Cardiac septum (tissue), 1 donor: ENCODE measurements at places on chromosomes 5 and 9. TPM values are rescaled to one million over a fixed set of nuclear protein-coding genes. Genes with fewer than 3 reads are reported as not detected.

DNA sequence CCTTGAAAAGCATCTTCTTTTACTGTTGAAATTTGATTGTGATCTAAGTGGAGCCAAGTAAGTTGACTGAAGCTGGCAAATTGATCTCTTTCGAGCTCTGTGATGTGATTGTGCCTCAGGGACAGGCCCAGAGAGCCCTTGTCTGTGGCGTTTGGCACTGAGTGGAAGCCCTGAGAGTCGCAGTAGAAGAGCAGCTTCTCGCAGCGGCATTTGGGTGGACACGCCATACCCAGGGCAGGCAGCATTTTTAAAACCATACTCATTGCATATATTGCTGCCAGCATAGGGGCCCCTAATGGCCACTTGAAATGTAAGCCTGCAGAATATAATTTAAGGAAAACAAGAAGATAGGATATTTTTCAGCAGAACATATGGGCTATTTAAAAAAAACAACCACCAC is 894 bp downstream of the LRRTM2 start:
- no peak for DNase-seq

DNA sequence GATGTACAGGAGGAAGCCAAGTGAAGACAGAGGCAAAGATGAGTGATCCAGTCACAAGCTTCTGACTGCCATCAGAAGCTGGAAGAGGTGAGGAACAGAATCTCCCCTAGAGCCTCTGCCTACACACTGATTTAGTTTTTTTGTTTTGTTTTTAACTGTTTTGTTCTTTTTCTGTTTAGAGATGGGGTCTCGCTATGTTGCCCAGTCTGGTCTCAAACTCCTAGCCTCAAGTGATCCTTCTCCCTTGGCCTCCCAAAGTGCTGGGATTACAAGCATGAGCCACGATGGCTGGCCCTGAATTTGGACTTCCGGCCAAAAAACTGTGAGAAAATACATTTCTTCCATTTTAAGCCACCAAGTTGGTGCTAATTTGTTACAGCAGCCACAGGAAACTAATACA is 204.7 kb upstream of the ZNF608 start:
- DNase-seq = no peak

TMEM174 gene
- total RNA-seq = not detected

DNA sequence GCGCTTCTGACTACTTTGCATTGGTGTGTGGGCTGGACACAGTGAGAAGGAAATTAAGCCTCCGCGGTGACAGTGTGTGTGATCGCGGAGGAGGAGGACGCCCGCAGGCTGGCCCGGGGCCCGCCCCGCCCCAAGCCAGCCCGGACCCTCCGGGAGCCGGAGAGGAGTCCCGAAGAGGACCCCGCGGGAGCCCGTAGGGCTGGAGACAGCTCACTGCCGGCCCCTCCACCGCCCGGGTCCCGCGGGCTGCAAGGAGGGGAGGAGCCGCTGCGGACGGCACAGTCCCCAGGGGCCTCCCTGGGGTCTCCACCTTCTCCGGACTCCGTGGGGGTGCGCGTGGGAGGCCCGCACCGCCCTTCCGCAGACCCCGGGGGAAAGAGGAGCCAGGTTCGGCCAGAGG is 146.4 kb upstream of the ERCC6L2 start:
- DNase-seq = no peak

- DNase-seq = no peak
Observed at GRCh38 chr9:92190536-92190790, 75.2 kb upstream of the SPTLC1 start.

DNA sequence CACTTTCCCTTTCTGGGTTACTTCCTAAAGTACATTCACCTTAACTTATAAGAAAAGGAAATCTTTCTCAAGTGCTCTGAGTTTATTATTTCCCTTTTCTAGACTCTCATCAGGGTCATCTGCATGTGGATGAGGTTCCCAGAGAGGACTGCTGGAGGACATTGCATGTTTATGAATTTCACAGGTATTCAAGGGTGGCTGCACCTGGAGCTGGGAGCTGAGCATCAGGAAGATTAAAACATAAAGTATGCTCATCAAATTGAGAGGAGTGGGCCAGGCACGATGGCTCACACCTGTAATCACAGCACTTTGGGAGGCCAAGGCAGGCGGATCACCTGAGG is 34.7 kb upstream of the PLIN2 start:
- DNase-seq = no peak

DNA sequence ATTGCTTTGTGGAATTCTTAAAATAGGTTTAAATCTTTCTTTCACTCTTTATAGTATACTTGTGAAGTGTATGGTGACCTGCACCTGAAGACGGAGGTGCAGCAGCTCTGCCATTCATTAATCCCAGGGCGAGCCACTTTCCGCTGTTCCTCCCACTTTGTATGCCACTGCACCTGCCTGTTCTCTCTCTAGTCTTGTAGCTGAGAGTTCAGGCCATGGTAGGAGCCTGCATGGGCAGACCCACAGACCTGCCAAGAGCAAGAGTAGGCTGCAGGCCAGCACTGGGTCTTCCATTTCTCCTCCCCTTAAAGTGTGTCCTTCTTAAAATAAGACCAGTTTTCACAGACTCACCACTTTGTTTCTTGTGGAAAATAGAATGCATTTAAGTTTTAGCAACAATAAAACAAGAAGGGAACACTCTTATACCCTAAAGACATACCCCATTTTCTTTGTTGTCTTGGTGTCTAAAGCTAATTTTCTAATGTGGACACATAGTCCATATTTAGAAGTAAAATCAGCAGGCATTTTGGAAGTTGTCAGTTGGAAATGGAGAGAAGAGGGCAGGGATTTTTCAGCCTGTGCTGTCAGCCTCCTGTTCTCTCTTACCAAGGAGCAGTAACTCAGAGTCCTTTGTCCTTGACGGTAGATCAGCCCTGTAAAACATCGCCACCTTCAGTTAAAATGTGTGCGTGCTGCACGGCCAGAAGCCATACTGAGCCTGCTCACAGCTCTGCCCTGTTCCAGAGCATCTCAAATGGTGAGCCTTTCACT is 103.2 kb downstream of the SNCAIP start:
- no peak for DNase-seq

GRCh38 chr5:108436696-108437095 is 54.8 kb upstream of the FBXL17 start:
- DNase-seq = no peak

GRCh38 chr5:111783537-111783936 is 26.5 kb upstream of the NREP start:
- no peak for DNase-seq

GRCh38 chr9:122551371-122551770 is 1.5 kb upstream of the OR1N2 start:
- no peak for DNase-seq

DNA sequence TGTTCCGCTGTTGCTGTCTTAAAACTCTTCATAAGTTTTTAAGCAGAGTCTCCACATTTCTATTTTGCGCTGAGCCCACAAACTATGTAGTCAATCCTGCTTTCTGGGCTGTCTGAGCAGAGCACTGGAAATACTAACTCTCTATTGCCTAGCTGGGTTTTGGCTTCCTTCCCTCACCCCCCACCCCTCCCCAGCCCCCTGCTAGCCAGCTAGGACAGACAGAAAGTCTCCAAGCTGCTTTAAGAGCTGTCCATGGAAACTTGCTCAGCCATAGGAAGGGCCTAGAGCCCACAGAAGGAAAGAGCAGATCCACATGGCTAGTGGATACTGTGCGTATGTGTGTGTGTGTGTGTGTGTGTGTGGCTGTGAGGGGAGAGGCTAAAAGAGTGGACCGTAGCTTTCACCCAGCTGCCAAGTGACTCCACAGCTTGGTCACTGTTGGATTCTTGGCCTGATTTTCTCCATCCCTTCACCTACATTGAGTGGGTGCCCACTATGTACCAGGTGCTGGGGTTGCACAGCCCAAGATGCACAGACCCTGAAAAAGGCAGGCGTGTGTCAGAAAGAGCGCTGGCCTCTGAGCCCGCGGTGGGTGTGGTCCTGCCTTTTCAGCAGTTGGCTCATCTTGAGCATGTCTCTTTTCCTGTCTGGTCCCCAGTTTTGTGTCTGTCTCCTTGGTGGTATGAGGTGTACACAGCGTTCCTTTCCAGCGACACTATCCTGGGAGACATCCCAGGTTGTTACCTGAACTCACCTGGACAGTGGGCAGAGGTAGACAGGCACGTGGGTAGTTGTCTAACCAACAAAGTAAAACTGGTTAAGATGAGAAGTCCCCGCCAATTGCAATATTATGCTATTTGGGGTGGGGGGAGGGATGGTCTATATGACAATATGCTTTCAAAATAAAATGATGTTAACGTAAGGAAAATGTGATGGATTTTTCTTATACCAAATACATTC is 5.4 kb upstream of the NKX2-5 start:
- DNase-seq = no peak

CCL27 gene
- not detected for total RNA-seq

PCDHA1 gene
- total RNA-seq = 0.08 TPM

GRCh38 chr5:144207875-144208444 is 37.3 kb downstream of the KCTD16 start:
- DNase-seq = no peak

- no peak for DNase-seq
Observed at GRCh38 chr9:116149844-116150243, 3.7 kb upstream of the PAPPA start.

- DNase-seq = no peak
Observed at GRCh38 chr5:149789835-149790234, 59.7 kb downstream of the PPARGC1B start.

DNA sequence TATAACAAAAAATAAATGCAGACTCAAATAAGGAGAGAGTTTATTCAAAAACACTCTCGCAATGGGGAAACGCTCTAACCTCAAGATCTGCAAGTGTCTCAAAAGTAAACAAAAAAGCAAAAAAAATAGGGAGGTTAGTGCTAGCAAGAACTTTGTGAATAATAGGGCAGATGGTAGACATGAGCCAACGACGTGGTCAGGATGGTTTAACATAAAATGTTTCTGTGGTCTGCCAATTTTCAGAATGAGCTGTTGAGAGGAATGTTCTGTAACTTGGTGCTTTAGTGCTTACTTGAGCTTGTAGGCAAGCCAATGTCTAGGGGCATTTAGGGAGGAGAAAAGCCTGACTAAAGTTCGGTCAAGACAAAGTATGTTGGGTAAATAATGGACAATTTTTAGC is 1813.9 kb upstream of the CDH6 start:
- DNase-seq = no peak

RORB gene
- total RNA-seq = 0.73 TPM

UGCG gene
- 28.6 TPM for total RNA-seq

- no peak for DNase-seq
Observed at GRCh38 chr5:171926311-171926710, 80.1 kb downstream of the FBXW11 start.

DNA sequence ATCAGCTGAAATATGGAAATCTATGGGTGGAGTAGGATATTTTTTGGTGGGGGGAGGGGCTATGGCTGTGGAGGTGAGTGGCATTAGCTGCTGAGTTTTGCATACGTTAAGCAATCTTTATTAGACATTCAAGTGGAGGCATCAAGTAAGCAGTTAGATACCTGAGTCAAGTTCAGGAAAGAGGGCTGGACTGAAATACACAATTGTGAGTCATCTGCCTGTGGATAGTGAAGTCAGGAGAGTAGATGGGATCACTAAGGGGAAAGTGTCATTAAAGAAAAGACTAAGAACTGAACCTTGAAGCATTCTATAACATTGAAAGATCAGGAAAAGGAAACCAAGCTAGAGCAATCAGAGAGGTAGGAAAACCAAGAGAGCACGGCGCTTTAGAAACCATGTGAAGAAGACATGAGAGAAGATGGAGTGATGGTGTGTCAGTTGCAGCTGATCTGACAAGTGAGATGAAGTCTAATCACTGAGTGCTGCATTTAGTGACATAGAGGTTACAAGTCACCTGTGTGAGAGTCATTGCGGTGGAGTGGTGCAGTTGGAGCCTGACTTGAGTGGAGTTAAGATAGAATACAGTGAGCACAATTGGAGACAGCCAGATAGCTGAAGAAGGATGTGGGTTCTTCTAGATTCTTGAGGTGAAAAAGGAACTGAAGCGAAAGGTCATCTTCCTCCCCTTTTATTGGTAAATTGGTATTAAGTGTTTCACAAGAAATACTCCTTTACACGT is 88.7 kb downstream of the PIP5K1B start:
- DNase-seq = no peak

GRCh38 chr9:23467276-23467675 is 358.8 kb downstream of the ELAVL2 start:
- no peak for DNase-seq

DNA sequence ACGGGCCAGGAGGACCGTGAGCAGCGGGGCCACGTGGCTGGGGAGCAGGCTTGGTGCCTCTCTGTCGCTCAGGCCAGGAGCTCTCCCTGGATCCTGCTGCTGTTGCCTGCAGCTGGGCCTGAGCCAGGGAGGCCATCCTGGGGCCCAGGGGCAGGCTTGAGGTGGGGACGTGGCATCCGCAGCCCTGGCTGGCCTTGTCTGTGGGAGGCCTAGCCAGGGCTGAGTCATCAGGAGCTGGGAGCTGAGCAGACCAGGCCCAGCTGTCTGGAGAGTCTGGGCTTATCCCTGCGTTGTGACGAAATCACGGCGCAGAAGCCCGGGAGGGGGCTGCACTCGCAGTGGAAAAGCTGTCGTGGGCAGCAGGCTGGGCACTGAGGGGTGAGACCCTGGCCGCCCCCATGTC is 138.8 kb upstream of the COL5A1 start:
- DNase-seq = peak; percentile 77

DNA sequence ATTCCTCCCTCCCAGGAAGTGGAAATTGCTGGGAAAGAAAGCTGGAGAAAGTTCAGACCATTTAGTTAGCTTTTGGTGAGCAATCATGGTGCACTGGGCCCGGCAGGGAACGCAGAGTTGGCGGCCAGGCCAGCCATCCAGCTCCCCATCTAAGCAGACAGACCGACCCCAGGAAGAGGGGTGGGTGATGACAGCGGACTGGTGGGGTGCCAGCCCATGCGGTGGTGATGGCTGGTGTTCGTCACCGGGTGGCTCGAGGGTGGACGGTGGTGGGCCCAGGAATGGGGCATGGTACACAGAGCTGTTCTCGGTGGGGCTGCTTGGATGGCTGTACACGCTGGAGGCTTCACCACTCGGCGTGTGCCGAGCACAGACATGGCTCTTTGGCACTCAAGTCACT is 85.6 kb upstream of the ARAP3 start:
- DNase-seq = no peak

ANXA2R gene
- 1.2 TPM for total RNA-seq

CORO2A gene
- total RNA-seq = 0.19 TPM

- DNase-seq = no peak
Observed at GRCh38 chr5:150142959-150143349, 12.7 kb downstream of the PDGFRB start.

DNA sequence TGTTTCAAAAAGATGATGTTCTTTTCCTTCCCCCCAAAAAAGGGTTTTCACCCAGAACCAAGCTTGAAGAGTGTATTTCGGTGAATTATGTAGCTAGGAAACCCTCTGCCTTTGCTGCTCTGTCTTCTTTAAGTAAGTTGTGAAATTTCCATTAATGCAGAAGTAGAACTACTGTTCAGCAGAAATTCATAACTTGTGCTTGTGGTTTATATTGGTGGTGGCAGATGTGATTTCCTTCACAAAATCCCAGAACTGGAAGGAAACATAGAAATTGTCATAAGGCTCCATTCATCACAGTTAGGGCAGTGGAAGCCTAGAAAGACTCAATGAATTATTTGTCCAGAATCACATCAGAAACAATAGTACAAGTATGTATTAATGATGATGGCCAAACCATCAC is 42.1 kb upstream of the DAB2 start:
- DNase-seq = no peak
